Stimulated activated CD4-positive, alpha-beta T cell treated with anti-CD3 and anti-CD28 coated beads, Interleukin-12 subunit alpha, Interleukin-12 subunit beta, amount 100 ng/mL, for 24 hours (primary cell): ENCODE measurements at places on chromosomes 5 and 9.

GRCh38 chr9:110788871-110789270 is 120.3 kb downstream of the MUSK start:
- no peak for DNase-seq

DNA sequence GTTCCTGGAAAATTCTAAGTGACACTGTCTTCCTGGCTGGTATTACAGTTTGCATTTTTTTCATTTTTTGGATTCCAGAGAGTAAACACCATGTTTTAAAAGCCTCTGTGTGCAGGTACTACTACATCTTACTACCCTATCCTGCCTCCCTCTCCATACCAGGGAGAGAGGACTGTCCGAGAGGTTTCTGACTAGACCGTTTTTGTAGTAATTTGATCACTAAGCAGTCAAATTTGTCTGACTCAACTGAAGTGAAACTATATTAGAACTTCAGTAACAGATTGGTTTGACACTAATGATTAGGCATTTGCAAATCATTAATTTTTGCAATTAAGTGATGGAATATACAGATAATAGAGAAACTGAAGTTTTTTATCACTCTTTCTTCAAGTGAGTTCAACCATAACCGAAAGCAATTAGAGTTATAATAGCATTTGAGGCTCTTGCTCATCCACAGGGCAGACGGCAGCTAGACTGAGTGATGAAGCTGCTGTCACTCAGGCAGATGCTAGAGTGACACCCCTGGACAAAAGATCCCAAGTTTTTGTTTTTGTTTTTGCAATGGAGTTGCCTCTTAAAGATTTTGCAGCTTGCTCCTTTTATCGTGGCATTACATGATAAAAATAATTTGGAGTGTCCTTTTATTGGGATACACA is 44.3 kb downstream of the SMARCA2 start:
- DNase-seq: no peak

DNA sequence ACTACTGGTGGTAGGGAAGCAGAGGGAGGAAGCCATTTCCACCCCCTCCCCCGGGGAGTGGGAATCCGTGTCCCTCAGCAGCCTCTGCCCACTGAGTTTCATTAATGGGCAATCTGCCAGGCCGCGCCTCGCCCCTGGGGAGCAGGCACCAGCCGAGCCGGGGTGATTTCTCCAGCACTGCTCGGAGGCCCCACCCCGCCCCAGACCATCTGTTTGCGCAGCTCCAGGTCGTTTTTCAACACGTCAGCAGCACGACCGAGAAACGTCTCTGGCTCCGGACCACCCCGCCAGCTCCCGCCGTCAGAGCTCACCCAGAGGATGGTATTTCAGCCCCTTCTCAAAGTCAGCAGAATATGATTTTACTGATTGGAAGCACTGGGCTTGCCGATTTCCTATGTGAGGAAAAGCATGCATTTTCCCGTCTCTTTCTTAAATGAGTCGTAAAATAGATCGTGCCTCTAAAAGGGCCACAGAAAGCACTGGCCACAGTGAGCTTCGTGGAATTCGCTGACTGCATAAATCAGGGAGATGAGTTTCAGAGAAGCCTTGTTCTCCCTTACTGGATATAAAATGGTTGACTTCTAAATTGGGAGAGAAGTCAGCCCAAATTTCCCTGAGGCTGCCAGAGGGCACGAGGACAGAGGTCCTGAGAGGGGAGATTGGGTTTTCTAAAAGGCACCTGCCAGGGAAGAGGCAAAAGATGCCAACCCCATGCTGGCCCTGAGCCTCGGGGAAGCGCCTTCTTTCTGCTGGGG is 47.0 kb downstream of the OLFM1 start:
- no peak for DNase-seq

- DNase-seq: no peak
Measured at GRCh38 chr9:89996773-89997172, 392.0 kb downstream of the GADD45G start.
